ENCODE measurements at places on chromosomes 2 and 18. TPM values are rescaled to one million over a fixed set of nuclear protein-coding genes. Genes with fewer than 3 reads are reported as not detected.

The OSBPL1A gene
- total RNA-seq, result 21.5 TPM

GRCh38 chr2:64111426-64111825, 32.8 kb downstream of the PELI1 start:
- no peak for DNase-seq

DNA sequence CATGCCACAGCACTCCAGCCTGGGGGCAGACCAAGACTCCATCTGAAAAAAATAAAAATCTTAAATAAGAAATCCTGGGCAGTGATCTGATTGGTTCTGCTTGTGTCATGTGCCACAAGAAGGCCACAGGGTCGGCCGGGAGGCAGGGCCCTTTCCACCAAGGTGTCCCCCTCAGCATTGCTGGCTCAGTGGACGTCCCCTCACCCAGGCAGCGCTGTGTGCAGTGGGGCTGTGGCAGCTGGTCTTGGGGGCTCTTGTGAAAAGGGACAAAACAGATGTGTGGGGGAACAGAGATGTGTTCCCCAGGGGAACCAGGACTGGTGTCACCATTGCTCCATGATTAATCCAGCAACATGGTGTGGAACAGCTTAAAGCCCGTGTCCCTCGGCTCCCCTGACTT, 60.5 kb downstream of the HS6ST1 start:
- DNase-seq, result no peak

- DNase-seq, result no peak
These were observed 94.8 kb upstream of the EPAS1 start for GRCh38 chr2:46202453-46202852.

DNA sequence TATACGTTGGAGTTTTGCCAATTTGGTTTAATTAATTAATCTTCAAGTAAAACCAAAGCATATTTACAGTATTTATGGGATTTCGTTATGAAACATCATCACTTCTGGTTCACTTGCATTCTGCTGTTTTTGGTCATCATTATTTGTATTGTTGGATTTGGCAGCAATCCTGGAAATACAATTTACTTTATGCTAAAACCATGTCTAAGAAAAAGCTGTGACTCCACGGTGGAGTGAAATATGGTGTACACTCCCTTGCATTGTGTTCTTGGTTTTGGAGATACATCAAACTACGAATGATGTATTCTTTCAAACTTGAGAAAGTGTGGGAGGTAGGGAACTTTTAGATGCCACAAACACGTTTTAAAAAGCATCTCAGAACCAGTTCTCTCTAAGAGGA, 106.4 kb downstream of the CTAGE1 start:
- no peak for DNase-seq

The CROCC2 gene
- not detected for total RNA-seq

- no peak for DNase-seq
These were observed 110.4 kb downstream of the ANKRD44 start for GRCh38 chr2:197200051-197200761.

The MFSD2B gene
- total RNA-seq, result not detected

DNA sequence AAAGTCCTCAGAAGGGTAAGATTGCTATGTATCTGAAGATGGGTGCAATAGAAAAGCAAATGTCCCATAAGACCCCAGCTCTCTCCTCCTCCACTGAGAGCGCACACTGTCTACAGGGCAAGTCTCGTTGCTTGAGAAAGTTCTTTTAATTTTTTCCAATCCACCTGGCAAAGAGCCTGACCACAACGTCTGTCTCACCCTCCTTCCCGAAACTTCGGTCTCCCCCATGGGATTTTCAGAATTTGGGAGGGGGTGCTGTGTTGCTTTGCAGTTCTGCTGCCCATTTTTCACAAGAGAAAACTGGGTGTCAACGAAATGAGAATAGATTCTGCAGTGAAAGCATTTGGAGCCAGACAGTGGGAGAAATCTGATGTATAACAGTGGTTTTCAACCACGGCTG, 40.4 kb downstream of the SERTAD2 start:
- DNase-seq, result no peak

The GPR55 gene
- total RNA-seq, result not detected

- DNase-seq, result peak; percentile 81
These were observed 246.4 kb upstream of the PXDN start for GRCh38 chr2:1990724-1991123.

- no peak for DNase-seq
These were observed 85.5 kb downstream of the ADCYAP1 start for GRCh38 chr18:990197-990596.

The SLC14A1 gene
- not detected for total RNA-seq

The RALBP1 gene
- total RNA-seq, result 47.9 TPM

The TSHZ1 gene
- total RNA-seq, result 9.7 TPM

DNA sequence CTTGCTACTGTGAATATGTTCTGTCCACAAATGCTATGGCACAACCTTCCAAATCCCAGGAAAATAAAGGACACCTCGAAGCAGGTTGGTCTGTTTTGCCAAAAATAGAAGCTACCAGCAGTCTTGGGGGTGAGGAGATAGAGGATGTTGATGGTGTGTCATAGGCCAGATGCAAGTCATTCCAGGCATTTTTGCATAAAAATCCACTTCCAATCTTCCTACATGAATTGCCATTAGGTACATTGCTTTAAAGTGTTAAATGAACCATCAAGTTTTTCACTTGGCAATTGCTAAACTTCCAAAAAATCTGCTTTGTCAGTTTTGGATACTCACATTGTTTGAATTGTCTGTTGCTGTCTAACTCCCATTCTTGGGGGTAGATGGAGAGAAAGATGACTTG, 295.4 kb downstream of the MYCN start:
- no peak for DNase-seq

The SIX3 gene
- total RNA-seq, result not detected

DNA sequence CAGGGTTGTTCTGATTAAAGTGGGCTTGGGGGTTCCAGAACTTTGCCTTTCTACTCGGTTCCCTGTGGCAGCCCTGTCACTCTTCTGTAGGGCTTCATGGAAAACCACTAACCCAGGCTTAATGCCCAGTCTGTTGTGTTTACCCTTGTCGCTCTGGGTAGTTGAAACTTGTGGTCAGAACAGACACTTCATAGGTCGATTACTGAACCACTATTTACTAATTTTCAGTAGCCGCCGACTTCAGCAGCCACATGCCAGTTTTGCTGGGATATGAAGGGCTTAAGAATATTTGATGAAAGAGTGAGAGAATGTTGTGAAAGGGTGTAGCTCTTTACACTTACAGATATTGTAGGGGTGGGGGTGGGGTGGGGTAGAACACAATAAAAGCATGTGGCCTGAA, 362.3 kb downstream of the RND3 start:
- no peak for DNase-seq

The POTEJ gene
- total RNA-seq, result not detected

- DNase-seq, result no peak
These were observed 85.0 kb upstream of the SEC11C start for GRCh38 chr18:59054496-59055287.

GRCh38 chr18:42183746-42184145, 228.7 kb downstream of the PIK3C3 start:
- peak; percentile 79 for DNase-seq

DNA sequence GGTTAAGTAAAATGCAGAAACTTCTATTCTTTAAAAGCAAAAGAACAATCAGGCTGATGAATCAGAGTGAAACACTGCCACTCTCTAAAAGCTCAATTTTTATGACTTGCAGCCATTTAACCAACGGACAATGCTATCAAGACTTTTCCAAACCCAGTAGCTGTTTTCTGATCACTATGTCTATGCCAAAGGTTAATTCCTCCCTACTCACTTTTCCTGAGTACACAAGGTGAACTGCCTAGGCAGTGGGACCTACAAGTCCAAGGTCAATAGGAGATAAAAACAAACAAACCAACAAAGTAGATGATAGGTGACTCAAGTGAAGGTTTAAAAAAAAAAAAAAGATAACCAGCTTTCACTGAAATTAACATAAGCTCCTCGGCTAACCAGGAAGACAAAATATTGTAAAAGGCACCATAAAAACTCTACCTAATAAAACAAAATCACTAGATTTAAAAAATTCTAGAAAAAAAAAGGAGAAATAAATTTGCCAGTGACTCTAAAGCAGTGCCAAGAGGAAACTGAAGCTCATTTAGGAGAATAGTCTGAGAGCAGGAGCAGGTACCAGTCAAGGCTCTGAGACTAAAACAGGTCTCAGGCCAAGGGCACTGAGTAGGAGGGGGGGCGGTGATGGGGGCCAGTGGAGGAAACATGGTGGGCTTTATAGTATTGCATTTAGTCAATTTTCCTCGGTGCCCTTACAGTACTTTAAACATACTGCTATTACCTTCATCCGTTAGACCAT, 134.1 kb upstream of the DLGAP1 start:
- no peak for DNase-seq

GRCh38 chr2:2921011-2921720, 456.5 kb downstream of the EIPR1 start:
- DNase-seq, result no peak

The GAREM1 gene
- total RNA-seq, result 21.4 TPM

DNA sequence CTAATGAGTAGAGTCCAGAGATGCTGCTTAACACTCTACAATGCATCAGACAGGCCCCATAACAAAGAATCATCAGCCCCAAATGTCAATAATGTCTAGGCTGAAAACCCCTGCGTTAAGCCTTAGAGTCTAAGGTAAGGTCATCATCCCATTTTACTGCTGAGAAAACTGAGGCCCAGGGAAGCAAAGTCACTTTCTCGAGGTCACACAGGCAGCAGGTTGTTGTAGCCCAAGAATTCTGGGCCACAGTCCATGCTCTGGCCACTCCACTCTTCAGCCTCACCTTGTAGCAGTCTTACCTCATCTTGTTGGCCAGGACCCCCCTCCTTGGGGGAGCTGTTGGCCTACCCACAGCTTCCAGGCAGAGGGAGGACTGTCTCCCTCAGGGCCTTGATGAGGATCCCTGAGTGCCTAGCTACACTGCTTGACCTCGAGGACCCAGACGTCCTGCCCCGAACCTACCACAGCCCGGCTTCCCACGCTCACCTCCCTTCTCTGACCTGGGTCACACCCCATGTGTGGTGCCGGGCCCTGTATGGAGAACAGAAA, 54.4 kb downstream of the SMAD7 start:
- no peak for DNase-seq

The FIGN gene
- total RNA-seq, result 9.0 TPM

The ICA1L gene
- total RNA-seq, result 8.0 TPM

The INO80B gene
- 36.0 TPM for total RNA-seq

The DLGAP1 gene
- total RNA-seq, result not detected

GRCh38 chr2:28338046-28338817, 54.4 kb upstream of the FOSL2 start:
- DNase-seq, result peak; percentile 82

The IL36A gene
- not detected for total RNA-seq

- DNase-seq, result no peak
These were observed 7.0 kb upstream of the INPP1 start for GRCh38 chr2:190336420-190336819.

DNA sequence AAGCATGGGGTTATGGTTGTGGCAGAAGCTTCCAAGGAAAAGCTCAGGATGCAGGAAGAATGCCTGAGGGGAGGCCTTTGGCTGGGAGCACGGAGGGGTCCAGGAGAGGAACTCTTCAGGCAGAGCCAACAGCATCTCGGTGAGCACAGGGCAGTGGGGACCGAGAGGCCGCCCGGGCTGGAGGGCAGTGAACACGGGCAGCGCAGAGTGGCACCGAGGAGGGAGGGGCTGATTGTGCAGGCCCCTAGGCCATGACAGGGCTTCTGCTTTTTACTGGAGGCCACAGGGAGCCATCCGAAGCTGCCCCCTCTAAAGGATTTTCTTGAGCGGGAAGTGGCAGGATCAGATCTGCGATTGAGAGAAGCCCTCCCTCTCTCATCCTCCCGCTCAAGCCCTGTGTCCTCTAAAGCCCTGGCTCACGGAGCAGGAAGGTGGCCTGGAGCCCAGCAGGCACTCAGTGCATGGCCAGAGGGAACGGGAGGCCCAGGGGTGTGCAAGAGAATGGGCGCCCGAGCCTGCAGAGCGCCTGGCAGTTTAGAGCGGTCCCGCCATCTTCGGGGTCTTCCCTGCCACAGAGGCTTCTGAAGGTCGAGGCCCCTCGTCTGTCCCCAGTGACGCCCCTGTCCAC, 110.0 kb upstream of the STON1 start:
- no peak for DNase-seq

- no peak for DNase-seq
These were observed 97.2 kb downstream of the TMEM18 start for GRCh38 chr2:579961-580360.

GRCh38 chr2:240405133-240405532, 30.3 kb upstream of the GPC1 start:
- no peak for DNase-seq

The BMP10 gene
- not detected for total RNA-seq

DNA sequence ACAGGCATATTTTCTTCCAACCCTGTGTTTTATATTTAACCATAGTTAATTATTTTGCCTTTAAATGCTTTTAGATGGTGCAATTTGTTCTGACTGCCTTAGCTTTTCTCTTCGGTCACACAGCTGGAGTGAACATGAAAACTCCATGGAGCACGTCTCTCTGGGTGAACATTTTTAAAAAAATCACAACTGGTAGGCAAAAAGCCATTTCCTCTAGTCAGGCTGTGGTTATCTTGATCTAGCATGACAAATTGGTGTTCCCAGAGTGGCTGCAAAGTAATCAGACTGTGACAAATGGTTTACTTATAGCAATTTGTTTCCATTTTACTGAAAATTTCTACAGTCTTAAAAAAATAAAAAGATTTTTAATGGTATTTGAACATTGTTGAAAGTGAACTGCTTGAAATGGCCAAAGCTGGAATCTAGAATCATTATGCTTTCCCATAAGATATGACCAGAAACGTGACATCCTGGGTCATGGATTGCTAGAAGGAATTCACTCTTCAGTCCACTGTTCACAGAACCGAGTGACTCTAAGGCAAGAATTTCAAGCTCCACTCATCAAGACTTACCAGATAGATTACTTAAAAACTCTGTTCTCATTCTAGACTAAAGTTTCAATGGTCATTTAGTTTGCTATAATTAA, 703.6 kb downstream of the CPS1 start:
- no peak for DNase-seq

- DNase-seq, result peak; percentile 11
These were observed 261.6 kb downstream of the NDUFA10 start for GRCh38 chr2:239763433-239764097.

The SCYGR4 gene
- not detected for total RNA-seq

The NT5DC4 gene
- not detected for total RNA-seq

GRCh38 chr2:201257381-201257955, 2.9 kb upstream of the CASP8 start:
- DNase-seq, result no peak

- DNase-seq, result no peak
These were observed 148.3 kb downstream of the PLCL1 start for GRCh38 chr2:197952540-197953202.

The IL36RN gene
- not detected for total RNA-seq
